ENCODE measurements at places on chromosomes 16 and 17.

DNA sequence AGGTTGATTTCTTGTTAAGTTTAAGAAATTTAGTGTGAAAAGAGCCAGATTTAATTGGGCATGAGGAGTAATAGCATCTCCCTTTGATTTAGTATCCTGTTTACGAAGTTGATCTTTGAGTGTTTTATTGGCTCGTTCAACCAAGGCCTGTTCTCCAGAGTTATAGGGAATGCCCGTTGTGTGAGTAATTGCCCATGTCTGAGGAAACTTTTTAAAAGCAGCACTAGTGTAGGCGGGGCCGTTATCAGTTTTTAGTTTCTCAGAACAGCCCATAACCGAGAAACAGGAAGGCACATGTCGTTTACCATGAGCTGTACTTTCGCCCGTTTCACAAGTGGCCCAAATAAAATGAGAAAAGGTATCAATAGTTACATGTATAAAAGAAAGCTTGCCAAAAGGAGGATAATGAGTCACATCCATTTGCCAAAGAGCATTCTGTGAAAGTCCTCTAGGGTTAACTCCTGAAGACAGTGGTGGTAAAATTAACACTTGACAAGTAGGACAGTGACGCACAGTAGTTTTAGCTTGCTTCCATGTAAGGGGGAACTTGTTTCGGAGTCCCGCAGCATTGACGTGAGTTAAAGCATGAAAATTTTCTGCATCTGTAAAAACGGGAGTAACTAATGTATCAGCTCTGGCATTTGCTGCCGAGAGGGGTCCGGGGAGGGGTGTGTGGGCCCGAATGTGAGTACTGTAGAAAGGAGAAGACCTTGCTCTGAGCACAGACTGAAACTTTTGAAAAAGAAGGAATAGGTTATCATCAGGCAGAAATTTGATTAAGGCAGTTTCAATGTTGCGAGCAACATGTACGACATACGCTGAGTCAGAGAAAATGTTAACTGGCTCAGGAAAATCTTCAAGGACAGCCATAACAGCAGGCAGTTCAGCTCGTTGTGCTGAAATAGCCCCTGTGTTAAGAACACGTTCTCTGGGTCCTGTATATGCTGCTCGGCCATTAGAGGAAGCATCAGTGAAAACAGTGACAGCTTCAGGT, 18.5 kb upstream of the KCTD5 start:
- DNase-seq, result no peak

GRCh38 chr16:57013229-57013628, 23.9 kb downstream of the NLRC5 start:
- DNase-seq, result no peak

- DNase-seq, result no peak
These were observed 5.0 kb upstream of the SLC4A1 start for GRCh38 chr17:44272954-44273353.

DNA sequence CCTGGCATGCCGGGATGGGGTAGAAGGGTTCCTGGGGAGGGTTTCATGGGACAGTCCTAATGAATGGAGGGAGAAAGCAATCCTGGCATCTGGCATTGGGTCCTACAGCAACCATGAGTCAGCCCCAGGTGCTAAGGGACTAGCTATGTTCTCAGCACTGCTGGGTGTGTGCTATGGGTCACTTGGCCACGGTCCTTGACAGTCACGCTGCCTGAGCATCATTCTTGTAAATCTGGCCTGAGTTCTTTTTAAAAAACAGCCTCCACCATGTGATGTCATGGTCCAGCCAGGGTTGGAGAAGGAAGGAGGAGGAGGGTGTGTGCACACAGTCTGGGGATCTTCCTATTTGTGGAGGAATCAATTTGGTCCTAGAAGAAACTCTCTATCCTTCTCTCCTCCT, 6.2 kb upstream of the RAMP2 start:
- no peak for DNase-seq

GRCh38 chr16:11196286-11196828, 59.6 kb downstream of the SOCS1 start:
- no peak for DNase-seq

- no peak for DNase-seq
These were observed 858 bp upstream of the SMARCE1 start for GRCh38 chr17:40648384-40648968.

DNA sequence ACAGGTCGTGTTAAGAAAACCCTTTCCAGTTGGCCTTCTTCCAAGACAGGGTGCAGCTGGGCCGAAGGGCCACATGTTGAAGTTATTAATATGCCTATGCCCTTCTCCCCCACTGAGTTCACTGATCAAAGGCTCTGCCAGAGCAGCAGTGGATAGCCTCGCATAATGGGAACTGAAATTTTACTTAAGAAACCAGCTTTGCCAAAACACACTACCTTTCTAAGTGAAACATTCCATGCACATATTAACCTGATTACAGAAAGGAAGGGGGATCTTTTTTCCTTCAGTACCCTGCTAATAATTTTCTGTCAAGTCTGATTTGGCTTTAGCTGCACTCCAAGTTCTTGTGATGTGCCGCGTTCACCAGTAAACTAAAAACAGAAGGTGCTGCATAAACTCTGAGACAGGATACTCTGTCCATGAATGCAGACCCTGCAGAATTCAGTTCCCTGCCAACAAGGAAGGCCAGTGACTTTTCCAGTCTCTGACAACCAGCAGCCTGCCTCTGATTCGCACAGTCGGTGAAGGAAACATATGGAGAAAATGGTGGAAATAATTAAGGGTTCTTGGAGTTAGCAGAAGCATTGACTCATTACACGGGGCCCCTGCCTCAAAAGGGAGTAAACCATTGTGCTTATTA, 283.8 kb downstream of the ZFHX3 start:
- no peak for DNase-seq

DNA sequence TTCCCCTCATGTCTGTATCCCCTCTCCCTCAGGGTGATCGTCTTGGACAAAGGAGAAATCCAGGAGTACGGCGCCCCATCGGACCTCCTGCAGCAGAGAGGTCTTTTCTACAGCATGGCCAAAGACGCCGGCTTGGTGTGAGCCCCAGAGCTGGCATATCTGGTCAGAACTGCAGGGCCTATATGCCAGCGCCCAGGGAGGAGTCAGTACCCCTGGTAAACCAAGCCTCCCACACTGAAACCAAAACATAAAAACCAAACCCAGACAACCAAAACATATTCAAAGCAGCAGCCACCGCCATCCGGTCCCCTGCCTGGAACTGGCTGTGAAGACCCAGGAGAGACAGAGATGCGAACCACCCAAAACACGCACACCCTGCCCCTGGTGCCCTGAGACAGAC, 82.2 kb downstream of the ABCC6 start:
- no peak for DNase-seq

- DNase-seq, result no peak
These were observed 248.6 kb upstream of the GSE1 start for GRCh38 chr16:85364323-85365040.

GRCh38 chr17:77482375-77483127, 341.8 kb downstream of the SEC14L1 start:
- DNase-seq, result no peak

DNA sequence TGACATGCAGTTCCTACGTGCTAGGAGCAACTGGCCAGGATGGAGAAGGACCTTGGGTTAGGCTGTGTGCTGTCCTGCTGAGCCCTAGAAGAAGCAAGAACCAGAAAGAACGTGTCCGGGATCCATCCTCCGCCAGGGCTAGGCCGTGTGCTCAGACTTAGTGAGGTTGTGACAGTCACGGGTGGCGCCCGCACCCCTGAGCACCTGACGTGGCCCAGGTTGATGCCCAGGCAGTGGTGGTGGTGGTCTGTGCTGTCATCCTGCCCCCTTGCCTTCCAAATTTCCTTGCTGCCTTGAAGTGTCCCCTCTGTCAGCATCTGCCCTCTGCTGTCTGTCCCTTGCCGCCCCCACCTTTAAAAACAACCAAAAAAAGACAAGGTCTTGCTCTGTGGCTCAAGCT, 4.2 kb upstream of the GSE1 start:
- DNase-seq, result no peak

DNA sequence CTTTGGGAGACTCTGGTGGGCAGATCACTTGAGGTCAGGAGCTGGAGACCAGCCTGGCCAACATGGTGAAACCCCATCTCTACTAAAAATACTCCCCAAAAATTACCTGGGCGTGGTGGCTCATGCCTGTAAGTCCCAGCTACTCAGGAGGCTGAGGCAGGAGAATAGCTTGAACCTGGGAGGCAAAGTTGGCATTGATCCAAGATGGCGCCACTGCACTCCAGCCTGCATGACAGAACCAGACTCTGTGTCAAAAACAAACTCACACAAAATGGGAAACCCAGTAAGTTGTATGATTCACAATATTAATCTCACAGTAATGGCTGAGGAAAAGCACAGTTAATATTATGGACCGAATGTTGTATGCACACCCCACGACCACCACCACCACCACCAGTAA, 24.3 kb downstream of the WSB1 start:
- no peak for DNase-seq

DNA sequence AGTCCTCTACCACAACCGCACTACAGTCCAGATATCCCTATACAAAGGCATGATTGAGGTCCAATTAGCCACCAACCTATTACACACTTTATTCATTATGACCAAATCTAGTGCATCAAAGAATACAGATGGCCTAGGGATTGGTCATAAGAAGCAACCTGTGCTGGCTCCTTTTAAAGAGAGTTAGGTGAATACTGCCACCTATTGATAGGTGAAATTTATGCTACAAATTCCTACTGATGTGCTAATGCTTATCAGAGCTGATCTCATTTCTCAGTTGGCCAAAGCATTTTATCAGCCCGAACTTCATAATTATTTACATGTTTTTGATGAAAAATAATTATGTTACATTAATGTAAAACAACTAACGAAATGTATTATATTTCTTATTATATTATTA, 166.3 kb downstream of the ANKFN1 start:
- DNase-seq, result no peak

DNA sequence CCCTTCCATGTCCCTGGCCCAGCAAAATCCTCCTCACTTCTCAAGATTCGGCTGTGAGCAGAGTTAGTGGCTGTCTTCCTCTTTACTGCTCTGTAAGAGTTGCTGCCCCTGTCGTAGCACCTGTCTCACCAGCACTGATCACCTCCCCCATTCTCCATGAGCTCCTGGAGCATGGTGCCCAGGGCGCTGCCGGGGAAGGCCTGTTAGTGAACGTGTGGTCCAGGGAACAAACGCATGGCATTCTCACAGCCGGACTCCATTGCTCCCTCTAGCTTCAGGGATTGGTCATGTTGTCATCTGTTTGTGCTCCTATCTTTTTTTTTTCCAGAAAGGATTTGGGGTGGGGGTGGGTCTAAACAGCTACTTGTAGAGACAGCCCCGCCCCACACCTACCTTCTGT, 141.2 kb downstream of the CMIP start:
- DNase-seq, result no peak

DNA sequence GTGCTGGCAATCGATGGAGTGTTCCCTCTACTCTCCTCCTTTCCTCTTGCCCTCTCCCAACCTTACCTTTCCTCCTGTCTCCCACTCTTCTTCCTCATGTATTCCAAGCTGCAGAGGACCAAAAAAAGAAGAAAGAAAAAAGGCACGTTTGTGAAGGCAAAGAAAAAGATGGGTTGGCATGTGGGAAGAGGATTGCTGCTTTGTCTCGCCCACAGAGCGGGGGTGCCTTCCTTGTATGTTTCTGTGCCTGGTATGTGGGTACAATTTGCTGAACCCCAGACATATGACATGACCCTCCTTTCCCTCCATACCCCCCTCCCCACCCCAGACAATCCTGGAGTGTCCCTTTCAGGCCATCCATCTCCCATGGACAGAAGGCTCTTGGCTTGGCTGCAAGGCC, 13.1 kb upstream of the CTCF start:
- DNase-seq, result no peak

- DNase-seq, result no peak
These were observed 54.8 kb upstream of the BCAR1 start for GRCh38 chr16:75306099-75306762.

DNA sequence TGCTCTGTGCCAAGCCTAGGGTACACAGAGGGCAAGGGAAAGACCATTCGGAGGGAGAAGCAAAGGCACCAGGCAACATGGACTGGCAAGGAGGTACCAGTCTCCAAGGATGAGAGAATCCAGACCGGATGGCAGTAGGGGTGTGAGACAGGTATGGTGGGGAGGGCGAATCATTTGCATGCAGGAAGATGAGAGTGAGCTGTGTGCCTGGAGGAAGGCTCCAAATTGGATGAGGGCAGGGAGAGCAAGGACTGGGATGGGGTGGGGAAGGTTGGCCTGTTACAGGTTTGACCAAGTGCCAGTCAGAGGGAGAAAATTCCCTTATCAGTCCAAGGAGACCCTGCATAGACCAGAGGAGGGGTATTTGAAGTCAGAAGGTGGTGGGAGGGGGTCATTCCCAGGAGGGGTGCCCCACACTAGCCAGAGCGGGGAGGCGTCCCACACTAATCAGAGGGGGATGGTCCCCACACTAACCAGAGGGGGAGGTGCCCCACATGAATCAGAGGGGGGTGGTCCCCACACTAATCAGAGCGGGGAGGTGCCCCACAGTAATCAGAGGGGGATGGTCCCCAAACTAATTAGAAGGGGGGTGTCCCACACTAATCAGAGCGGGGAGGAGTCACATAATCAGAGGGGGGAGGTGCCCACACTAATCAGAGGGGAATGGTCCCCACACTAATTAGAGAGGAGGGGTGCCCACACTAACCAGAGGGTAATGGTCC, 737 bp downstream of the CANT1 start:
- no peak for DNase-seq

DNA sequence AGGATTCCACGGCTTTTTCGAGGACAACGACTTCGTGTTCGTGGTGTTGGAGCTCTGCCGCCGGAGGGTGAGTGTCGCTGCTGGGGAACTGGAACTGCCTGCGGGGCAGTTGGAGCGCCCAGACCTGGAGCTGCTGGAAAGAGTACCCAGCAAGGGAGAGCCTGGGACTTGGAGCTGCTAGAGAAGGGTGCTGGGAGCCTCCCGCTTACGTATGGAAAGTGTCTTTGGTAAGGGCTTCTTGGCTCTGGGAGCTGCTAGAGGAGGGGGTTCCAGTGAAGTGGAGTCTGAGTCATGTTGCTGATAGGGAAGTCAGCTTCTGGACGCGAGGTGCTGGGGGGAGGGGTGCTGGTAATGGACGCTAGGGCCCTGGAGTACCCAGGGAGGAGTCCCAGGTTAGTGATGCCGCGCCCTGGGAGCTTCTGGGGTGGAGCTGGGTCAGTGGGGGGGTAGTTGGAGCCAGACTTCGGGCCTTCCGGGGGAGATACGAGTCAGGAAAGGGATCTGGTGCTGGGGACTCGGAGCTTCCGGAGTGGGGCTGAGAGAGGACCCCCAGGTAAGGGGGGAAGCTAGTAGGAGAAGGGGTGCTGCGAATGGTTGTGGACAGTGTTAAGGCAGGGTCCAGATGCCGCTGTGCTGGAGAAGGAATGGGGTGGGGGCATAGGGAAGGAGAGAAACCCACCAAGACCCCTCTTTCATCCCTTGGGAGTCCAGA, 741 bp downstream of the PLK1 start:
- DNase-seq, result no peak

- DNase-seq, result no peak
These were observed 23.0 kb downstream of the SUPT6H start for GRCh38 chr17:28684963-28685362.

DNA sequence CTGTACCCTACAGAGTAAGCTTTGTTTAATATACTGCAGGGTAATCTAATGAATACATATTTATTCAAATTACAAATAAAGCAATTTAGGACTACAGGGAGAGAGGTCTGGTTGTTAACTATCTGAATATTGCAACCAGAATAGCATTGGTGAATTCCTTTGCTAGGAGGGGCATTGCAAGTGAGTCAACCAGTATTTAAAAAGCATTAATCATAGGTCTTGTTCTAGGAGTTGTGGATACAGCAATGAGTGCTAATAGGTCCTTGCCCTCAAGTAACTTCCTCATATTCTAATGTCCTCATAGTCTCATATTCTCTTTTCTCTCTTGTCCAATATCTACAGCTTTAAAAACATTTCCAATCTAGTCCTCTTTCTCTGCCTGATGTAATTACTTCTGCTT, 531.4 kb downstream of the CDH11 start:
- no peak for DNase-seq

- no peak for DNase-seq
These were observed 458 bp downstream of the GFOD2 start for GRCh38 chr16:67718668-67719047.

All from stimulated activated CD8-positive, alpha-beta memory T cell treated with anti-CD3 and anti-CD28 coated beads, Interleukin-7, amount 100 ng/mL, for 1 hour (primary cell).